ENCODE measurements at places on chromosomes 2 and 18. TPM values are rescaled to one million over a fixed set of nuclear protein-coding genes. Genes with fewer than 3 reads are reported as not detected.

Gene TEX44
- not detected for total RNA-seq

DNA sequence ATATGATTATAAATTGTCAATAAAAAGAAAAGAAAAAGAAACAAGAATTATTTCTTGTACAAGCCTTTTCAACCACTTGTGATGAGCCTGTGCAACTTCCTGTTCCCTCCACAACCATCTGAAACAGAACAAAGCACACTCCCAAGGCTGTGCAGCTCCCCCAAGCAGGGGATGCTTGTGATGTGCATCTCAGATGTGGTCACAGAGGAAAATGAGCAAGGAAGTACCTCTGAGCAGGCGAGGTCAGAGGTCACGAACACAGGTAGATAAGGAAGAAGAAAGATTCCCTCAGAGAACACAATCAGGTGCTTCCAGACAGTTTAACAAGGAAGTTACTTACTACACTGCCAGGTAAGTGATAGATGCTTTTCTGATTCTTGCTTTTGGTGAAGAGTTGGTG is 274.8 kb upstream of the SLC39A10 start:
- no peak for DNase-seq

GRCh38 chr2:159003555-159003954 is 35.1 kb downstream of the TANC1 start:
- DNase-seq = no peak

Gene SP140
- total RNA-seq = 0.82 TPM

Gene STARD6
- total RNA-seq = not detected

DNA sequence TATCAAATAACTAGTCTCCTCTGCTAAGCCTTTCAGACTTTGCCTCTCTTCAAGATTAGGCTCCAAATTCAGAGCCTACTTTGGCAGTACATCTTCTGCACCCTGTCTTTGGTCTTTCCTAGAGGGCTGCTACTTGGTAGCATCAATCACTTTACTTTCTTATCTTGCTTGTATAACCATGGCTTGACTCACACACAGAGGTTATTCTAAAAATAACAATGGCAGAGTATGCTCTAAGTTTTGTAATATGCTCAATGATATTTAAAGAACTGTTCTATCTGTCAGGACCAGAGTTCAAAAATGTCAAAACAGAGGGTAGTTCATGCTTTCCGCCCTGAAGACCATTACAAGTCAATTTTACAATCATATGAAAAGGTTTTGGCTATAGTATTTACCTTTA is 27.7 kb downstream of the THOC1 start:
- no peak for DNase-seq

Gene HTR2B
- total RNA-seq = 0.29 TPM

- DNase-seq = no peak
Observed at GRCh38 chr2:48587560-48587959, 30.1 kb upstream of the GTF2A1L start.

DNA sequence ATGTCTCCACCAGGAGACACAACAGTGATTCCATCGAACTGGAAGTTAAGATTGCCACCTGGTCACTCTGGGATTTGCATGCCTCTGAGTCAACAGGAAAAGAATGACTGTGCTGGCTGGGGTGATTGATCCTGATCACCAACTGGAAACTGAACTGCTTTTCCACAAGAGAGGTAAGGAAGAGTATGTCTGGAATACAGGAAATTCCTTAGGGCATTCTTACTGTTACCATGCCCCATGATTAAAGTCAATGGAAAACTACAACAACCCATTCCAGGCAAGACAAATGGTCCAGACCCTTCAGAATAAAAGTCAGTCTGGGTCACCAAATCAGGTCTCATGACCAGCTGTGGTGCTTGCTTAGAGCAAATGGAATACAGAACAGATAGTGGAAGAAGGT is 12.0 kb upstream of the DDX1 start:
- DNase-seq = no peak

DNA sequence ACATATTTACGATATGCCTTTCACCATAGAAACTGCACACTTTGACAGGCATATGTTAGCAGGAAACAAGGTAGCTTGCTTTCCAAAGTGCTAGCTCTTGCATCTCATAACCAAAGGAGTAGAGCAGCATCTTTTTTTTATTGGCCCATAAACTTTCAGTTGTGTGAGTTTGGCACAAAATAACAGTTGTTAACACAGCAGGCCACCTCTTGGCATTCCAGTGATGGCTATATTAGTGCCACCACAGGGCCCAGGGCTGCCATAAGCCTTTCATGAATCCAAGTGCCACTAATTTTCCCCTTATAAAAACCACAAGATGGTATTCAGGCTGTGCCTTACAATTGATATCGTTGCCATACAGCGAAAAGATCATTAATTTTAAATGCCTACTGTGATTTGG is 40.3 kb upstream of the KLF7 start:
- DNase-seq = no peak

DNA sequence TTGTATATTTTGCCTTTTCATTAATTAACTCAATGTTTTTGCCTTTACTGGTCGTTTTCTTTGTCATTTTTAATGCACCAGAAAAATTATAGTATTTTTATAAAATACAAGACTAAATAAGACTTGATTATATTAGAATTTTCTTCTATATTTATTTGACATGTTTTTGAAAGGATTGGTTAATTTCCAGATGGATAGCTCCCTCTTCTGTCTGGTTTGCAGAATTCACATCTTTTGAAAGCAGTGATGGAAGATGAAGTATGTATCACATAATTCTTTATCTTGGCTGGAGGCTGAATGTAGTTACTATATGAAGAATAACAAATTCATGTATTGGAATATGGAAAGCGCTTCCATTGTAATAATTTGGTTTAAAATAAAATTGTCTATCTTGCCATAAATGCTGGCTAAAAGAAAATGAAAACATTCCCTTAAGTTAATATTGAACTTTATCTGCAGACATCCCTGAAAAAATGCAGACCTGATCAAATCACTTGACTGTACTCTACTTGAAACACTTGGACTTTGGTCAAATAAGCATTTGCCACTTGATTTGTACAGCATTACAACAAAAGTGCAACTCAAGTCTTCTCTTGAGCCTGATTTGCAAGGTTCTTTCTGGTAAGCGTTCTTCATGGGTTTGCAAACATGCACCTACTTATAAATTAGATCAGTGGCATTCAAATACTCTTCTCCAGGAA is 86.3 kb upstream of the EFEMP1 start:
- DNase-seq = no peak

Gene FHOD3
- total RNA-seq = 1.2 TPM

Data from right lobe of liver (tissue), 6 donors.